Inflammatory macrophage treated with lipopolysaccharide for 4 hours (primary cell): ENCODE measurements at places on chromosomes 13 and 19.

DNA sequence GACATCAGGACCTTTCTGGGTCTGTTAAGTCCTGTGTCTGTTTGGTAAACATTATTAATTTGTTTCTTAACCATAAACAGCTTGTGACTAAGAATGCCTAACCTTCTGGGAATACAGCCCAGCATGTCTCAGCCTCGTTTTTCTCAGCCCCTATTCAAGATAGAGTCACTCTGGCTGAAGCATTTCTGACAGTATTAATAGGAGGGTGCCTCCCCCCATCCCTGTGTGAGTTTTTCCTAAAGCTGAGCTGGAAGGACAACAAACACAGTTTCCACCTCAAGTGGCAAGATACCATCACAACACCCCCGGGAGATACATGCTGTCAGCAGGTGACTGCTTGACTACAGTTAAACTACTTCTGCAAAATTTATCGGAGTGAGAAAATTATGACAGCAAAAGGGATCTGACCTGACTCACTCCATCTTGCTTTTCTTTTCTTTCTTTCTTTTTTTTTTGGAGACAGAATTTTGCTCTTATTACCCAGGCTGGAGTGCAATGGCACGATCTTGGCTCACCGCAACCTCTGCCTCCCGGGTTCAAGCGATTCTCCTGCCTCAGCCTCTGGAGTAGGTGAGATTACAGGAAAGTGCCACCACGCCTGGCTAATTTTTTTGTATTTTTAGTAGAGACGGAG, 59.3 kb upstream of the ABCC4 start:
- no peak for DNase-seq

DNA sequence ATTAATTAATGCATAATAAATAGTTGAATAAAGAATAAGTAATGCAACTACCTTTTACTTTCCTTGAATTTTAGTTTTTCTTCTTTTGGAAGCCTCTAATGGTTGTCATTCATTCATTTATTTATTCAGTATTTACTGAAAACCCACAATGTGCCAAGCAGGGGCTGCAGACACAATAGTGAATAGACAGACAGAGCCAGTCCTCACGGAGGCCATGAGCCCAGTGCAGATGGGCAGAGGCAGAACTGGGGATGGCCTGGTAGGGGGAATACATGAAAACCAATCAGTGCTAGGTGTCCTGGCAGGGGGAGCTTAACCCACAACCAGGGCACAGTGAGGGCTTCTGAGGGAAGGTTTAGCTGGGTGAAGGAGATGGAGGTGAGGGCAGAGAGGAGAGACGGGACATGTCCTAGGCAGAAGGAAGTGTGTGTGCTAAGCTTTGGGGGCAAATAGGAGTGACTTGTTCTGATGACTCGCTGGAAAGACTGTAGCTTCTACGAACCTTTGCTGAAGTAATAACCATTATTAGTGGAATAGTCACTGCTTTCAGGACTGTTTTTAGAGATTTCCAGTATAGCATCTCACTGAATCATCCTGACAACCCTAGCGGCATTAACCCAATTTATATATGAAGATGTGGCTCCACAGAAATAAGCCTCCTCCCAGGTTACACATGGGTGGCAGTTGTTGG, 55.9 kb downstream of the ERCC5 start:
- no peak for DNase-seq

DNA sequence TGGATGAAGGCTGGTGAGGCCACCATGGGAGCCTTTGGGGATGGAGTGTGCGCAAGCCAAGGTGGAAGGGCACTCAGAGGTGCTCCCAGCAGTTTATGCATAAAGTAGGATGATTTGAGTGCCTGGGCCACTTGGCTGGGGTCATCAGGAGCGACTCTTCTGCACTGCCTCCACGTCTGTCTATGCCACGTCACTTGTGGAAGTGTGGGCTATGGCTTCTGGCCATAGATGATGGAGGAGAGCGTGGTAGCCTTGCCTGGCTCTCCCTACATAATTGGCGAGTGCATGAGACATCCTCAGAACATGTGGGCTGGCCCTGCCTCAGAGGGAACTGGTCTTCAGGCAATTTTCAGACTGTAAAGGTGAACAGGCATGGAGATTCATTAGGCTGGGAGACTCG, 182.9 kb downstream of the TEX29 start:
- DNase-seq = no peak

DNA sequence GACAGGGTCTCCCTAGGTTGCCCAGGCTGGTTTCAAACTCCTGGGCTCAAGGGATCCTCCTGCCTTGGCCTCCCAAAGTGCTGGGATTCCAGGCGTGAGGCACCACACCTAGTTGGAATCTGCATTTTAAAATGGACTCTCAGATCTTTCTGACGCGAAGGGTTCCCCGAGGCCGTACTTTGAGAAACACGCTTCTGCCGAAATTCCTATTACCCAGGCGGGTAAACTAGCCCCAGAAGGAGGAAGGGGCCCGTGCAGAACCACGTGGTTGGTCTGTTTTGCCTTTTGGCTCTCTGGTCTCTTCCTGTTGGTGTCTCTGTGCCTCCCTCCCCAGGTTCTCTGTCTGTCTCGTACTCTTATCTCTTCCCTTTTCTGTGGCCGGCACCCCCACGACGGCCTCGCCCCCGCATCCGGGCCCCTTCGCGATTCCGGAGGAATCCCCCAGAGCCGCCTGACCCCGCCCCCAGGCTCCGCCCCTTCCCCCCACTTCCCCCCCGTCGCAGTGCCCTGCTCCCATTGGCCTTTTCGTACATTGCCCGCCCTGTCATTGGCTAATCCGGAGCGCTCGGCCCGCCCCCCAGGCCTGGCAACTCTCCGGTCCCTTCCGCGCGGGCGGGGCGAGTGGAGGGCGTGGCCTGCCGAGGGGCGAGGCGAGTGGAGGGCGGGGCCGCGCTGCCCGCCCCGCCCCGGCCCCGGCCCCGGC, at the start of gene TNFAIP8L1:
Gene TNFAIP8L1 (plus strand): TSS at position 689 of the 703 bp plus-strand sequence. CDS start 12,354 bp downstream, outside the sequence.
- DNase-seq = peak; percentile 98

- no peak for DNase-seq
Measured at GRCh38 chr13:84481958-84482357, 599.7 kb upstream of the SLITRK1 start.

GRCh38 chr19:6250024-6250615, 29.7 kb downstream of the MLLT1 start:
- DNase-seq = no peak

DNA sequence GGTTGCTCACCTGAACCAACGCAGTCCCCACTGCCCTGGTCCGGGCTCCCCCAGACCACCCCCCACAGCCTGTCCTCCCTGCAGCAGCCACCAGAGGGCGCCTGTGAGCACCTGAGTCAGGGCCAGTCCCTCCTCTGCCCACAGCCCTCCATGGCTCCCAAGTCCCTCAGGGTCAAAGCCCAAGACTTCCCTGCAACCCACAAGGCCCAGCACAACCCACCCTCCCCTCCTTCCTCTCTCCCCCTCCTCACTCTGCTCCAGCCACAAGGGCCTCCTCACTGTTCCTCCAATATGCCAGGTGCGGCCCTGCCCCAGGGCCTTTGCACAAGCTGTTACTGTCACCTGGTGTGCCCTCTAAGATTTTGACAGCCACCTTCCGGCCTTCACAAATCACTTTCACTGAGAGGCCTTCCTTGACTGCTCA, 10.9 kb downstream of the GNA15 start:
- DNase-seq = peak; percentile 37

GRCh38 chr19:11534948-11535347, 3.7 kb upstream of the CNN1 start:
- no peak for DNase-seq

DNA sequence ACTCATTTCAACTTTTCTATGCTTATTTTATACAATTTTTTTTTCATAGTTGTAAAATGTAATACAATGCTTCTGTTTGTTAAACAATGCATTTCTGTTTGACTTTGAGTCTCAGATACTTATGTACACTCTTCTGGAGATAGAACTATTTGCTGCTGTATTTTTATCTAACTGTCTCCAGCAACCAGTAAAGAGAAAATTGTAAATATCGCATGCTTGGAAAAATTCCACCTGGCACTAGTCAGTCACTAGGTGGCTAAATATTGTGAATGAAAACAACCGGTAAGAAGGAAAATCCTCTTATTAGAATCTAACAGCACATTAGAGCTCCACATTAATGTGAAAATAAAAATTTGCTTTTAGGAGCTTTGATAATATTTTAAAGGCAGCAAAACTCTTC, 876.5 kb downstream of the PCDH9 start:
- DNase-seq = no peak

- no peak for DNase-seq
Measured at GRCh38 chr13:44118881-44119280, 239.2 kb downstream of the LACC1 start.

GRCh38 chr13:63010072-63010658, 1594.5 kb upstream of the PCDH20 start:
- no peak for DNase-seq

- DNase-seq = peak; percentile 93
Measured at GRCh38 chr19:18021121-18021755, 13.3 kb downstream of the ARRDC2 start.

DNA sequence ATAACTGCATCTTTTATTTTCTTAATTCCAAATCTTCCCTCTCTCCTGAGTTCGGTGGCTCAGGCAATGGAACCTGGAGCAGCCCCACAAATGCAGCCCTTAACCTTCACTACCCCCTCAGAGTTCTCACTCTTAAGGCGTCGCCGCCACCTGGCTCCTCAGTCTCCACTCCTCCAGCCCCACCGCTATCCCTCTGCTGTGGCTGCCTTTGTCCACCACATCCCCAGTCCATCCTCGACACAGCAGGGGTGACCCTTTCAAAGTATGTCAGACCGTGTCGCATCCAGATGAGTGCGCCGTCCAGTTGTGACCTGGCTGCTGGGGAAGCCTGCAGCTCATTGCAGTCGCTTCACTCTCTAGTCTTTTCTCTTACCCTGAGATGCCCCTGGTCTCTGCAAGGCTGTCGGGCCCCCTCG, 1.0 kb downstream of the SPPL2B start:
- DNase-seq = no peak

- DNase-seq = no peak
Measured at GRCh38 chr19:14950421-14950820, 9.1 kb downstream of the OR7C2 start.

DNA sequence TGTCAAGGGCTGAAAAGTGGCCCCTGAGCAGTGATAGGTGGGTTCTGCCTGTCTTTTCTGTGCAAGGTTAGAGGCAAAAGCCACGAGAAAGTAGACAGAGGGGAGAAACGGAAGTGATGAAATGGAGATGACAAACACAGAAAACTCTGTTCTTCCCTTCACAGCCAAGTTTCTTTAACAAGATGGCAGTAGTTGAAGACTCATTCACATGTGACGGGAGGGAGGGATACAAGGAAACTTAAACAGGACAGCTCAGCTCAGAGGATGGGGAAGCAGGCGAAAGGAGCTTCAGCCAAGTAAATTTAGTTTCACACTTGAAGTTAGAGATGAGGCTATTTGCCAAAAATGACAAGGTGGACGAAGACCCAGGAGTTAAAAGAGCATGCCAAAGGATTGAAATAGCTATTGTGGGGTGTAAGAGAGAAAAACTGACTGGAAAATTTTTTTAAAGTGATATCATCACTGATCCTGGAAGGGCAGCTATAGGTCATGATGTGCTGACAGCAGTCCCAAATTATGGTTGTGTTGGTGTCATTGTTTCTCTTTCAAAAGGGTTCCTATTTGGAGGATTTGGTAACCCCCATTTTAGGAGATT, 347.9 kb downstream of the EFNB2 start:
- no peak for DNase-seq

DNA sequence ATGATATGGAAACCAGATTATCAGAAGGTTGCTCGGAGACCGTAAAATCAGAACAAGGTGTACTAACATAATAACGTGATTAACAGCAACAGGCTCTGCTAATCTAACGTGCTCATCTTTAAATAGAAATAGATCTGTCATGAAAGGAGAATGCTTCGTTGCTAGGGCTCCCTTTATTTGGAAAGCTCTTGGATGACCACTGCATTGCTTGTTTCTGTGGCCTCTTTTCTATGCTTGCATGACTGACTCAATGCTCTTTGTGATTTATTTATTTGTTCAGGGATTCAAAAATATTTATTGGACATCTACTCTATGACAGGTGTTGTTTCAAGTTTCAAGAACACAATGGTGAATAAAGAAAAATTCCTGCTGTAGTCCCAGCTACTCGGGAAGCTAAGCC, 22.3 kb upstream of the ZDHHC20 start:
- no peak for DNase-seq

DNA sequence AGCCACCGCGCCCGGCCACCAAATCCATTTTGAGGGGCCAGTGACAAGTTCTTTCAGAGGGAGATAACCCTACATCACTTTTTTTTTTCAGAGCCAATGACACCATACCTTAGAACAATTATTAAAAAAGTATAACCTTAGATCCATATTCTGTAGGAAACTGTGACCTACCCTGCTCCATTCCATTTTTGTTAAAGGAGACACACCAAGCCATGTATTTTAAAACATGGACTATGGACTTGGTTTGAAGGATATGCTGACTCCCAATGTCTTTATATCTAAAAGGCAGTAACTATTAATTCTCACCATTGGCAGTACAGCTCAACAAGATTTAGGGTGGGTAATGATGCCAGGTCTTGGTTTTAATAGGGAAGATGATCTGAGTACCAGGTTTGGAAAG, 1.1 kb downstream of the GSK3A start:
- no peak for DNase-seq

DNA sequence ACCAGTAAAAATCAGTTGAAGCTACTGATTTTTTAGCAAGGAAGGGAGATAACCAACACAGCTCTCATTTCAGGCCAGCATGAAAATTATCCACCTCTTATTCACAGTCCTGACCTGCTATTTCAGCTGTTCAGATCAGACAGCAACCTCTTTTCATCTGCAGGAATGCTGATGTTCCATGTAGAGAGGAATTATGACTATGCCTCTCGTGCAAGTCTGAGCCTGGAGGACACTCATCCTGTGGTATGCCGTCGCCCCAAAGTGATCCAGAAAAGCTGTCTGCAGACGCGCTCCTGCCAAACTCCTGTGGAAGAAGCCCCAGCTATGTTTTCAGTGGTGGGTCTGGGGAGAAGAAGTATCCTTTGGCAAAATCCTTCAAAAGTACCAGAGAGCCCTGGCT, 563.5 kb upstream of the SLITRK1 start:
- DNase-seq = no peak

DNA sequence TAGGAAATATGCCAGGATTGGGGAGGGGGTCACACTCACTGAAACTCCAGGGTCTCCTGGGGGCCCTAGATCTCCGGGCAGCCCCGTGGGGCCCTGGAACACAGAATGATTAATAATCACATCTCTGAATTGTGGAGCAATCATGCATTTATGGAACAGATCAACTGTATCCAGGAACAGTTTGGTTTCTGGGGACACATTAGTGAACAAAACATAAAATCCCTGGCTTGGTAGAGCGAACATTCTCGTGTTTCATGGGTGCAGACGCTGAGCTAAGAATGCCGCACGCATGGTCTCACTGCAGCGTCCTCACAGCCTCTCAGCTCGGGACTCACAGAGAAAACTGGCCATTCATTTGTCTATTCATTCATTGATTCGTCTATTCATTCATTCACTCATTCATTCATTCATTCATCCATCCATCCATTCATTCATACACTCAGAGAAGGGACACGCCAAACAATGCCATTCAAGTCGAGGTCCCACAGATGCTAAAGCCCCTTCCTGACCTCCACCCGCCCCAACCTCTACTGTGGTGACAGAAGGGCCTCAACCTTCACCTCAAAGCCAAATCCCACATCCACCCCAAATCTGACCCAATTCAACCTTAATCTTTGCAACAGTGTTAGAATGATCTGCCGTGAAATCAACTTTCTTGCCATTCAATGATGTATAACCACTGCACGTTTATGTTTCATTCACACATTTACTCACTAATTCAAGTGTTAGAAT, 35.0 kb upstream of the OLFM2 start:
- no peak for DNase-seq
